ENCODE measurements at places on chromosomes 7 and 10.

DNA sequence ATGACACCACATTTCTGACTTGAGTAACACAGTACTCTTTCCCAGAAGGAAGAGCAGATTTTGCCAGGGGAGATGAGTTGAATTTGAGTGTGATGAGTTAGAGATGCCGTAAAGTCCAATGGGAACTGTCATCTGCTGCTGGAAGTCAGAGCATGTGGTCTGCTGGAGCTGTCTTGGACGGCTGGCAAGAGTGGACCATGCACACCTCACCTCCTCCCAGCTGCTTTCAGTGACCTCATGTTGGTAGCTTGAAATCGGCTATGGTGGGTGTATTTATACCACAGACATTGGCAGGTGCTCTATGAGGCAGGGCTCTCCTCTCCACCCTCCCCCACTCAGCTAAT is 82.3 kb downstream of the COL13A1 start:
- DNase-seq, result no peak

DNA sequence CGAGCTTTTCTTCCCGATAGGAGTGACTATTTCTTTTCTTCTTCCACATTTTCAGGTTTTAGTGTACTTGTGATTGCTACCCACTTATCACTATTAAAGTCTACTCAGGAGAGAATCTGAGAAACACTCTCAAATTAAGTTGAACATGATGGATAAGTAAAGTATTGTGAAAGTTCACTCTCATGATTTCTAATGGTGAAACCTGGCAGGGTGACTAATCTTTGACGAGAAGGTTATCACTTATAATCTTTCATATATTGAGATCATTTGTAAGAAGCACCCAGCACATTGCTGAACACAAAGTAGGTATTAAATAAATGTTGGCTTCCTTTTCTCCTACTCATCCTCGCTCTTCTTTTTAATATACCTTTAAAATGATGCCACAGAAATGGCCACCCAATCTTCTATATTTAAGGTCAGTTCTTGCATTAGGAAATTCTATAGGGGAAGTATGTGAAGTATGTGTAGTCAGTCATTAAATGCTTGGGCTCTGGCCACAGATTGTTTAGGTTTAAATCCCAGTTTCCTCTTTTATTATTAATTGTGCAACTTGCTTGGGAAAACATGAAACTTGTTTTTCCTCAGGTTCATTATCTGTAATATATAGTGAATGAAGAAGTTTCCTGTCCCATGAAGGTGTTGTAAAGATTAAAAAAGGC is 3.1 kb upstream of the CFTR start:
- DNase-seq, result no peak

DNA sequence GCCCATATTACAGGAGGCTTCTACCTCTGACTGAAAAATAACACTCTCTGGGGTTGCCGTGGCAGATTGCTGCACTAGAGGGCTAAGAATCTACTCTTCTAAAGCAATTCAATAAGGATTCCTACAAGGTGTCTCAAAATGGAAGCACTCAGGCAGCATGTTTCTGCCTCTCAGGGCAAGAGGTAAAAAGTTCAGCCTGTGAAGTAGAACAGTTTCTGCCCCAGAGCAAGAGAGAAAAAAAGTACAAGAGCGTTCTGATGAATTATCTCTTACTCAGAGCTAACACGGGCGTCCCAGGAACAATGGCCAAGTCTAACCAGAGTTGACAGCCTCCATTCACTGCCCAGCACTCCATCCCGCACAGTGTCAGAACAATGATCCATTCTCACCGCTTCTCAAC is 71.3 kb upstream of the TES start:
- peak; percentile 56 for DNase-seq

- DNase-seq, result no peak
Measured at GRCh38 chr10:131063311-131063710, 248.2 kb downstream of the TCERG1L start.

DNA sequence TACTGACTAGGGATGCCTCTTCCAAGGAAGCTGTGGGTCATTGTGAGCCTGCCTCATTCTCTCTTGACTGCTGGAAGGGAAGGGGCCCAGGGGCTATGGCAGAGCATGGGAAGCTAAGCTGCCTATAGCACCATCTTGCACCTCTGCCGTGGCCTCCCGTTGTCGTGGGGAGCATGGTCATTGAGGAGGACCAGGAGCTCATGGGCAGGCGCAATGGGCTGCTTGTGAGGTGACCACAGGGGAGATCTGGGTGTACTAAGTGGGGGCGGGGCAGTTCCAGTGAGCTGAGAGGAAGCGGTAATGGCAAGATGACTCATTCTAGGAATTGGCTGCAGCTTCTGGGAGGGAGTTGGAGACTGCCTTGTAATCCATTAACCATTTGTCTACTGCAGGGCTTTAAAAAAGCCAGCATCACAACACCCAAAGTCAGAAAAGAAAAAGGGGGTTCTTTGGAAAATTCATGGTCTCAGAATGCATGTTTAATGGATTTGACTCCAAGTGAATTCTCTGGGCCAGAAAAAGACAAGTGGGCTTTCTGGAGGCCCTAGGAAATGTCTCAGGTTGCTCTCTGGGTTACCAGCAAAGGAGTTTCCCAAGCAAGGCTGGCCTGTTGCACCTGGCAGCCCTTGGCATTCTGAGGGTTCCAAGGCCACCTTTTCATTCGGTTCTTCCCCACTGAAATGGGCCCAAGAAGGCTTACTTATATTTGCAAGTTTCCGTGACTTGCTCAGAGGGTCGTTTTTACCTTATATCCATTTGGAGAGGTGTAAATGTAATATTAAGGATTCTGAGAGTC is 3.6 kb downstream of the DUSP5 start:
- peak; percentile 95 for DNase-seq
